ENCODE measurements at places on chromosomes 7 and 10. TPM values are rescaled to one million over a fixed set of nuclear protein-coding genes. Genes with fewer than 3 reads are reported as not detected.

- DNase-seq: no peak
Observed at GRCh38 chr7:151511946-151512345, 7.7 kb downstream of the RHEB start.

DNA sequence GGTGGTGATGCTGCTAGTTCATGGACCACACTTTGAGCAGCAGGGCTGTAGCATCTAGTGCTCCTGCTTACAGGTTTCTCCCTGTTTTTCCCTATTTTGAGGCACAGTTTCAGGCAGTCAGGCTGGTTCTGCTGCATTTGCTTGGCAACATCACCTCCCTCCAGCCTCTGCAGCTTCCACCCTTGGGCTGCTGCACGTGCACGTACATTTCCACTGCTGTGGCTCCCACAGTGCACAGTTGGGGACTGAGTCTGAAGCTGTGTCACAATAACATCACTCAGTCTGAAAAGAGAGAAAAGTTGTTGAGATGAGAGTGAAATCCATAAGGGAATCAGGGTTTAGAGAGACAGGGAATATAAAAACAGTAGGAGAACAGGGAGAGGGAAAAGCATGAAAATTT lies 230.7 kb upstream of the FZD1 start:
- DNase-seq: no peak

- no peak for DNase-seq
Observed at GRCh38 chr7:70030745-70031144, 432.5 kb downstream of the AUTS2 start.

RBAK gene
- 14.7 TPM for total RNA-seq

GATA3 gene
- total RNA-seq: 44.9 TPM

GRCh38 chr7:158818325-158819213 lies 10.7 kb downstream of the ESYT2 start:
- peak; percentile 87 for DNase-seq

- no peak for DNase-seq
Observed at GRCh38 chr7:135235841-135236240, 2.2 kb downstream of the STRA8 start.

DNA sequence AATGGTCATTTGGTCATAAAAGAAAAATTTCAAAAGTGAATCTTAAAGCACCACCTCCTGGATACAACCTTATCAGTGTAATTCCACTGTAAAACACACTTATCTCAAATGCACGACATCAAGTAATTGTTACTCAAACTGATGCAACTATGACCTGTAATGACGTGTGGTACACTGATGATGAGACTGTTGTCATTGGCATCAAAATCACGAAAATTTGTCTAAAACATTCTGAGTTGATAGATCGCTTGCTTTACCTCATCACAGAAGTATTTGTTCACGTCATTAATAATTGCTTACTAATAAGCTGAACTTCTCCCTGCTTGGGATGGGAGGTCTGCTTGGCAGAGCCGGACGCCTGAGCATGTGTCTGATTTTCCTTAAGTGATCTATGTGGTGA lies 221.8 kb upstream of the KLF6 start:
- no peak for DNase-seq

PRKAR2B gene
- total RNA-seq: 1.9 TPM

NEURL1 gene
- 1.1 TPM for total RNA-seq

DNA sequence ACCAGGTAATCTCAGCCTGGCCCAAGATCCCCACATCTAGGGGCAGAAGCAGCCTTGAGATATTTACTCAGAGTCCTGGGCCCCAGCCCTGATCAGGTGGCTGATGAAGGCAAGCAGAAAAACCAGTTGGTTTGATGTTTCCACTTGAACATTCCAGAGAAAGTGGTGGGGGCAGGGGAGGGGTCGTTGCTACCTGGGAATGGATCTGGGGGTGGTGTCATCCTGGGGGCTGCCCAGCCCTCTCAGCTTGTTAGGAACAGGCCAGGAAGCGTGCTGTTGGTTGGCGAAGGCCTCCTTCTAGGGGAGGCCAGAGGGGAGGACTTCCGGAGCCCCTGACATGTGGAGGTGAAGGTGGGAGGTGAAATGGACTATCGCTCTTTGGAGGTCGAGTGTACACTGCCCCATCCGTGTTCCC lies 3.7 kb upstream of the ABHD11 start:
- DNase-seq: no peak

STEAP2 gene
- total RNA-seq: not detected

DNA sequence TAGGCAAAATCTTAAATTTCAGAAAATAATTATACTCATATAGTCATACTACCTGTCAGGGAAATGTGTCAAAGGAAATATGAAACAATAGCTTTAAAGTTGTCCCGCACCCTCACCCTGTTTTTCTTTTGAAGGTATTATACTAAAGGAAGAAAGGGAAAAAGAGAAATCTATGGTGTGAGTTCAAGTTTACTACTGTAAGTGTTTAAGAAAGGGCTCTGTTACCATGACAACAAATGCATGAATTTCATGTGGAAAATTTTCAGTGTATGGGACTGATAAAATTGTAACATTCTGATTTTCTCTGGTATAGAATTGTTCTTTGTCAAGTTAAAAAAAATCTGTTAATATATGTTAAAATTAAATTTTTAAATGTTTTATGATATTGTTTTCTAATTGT lies 229.8 kb downstream of the ADK start:
- DNase-seq: no peak

ZNF777 gene
- 12.9 TPM for total RNA-seq

DNA sequence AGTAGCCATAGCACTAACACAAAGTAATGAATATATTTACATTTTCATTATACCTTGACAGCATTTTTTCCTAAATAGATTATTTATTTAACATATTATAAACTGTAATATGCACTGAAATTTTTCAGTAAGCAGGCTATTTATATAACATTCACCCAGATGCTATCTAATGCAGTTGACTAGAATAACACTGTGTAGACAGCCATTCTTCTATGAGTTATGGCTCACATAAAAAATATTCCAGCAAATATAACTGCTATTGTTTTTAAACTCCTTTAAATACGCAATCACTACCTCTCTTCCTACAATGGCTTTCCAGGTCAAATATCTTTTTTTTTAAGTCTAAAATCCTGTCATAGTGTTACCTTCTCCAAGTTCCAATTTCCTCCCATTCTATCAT lies 21.6 kb downstream of the TPK1 start:
- no peak for DNase-seq

DNA sequence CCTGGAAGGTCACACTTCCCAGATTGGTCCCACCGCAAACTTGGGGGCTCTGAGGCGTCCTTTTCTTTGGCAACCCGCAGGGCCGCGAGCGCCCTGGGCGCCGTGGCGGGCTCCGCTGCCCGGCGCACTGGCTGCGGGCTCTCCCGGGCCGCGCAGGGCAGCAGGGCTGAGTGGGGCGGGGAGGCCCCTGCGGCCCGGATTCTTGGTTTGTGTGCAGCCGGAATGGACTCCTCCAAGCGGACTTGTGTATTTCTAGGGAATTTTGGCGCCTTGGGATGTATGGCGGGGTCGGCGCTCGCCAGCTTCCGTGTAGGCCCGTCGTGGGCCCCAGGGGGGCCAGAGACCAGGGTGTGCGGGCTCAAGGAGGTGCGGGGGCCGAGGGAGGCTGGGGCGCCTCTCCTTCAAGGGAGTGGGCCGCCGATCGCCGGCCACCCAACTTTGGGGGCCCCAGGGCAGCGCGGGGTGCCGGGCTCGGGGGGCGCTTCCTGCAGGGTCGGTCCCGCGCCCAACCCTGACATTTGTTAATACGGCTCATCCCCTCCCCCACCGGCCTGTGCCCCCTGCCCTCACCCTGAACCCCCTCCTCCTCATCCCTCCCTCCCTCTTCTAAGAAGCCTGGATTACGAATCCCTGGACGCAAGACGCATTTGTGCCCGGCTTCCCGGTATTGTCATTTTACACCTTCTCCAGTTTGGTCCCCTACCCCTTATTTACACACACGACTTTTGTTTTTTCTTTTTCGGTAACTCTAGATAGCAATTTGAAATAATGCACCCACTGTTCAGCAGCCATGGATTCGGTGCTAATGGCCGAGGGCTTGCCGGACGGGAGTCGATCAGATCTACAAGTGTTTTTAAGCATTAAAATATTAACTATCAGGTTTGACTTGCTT lies 2.5 kb downstream of the TCF7L2 start:
- no peak for DNase-seq

DNA sequence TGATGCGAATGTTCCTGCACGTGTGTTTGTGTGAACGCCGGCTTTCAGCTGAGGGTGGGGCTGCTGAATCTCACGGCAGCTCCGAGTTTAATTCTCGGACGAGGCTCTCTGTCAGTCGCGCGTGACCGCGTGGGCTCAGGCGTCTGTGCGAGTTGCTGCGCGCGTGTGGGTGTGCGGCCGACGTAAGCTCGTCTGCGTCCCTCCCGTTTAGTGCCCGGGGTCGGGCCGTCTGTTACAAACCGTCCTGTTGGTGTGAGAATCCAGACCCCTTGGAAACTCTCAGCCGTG lies 41.6 kb upstream of the CFAP46 start:
- no peak for DNase-seq

Data from activated CD8-positive, alpha-beta T cell treated with anti-CD3 and anti-CD28 coated beads, Interleukin-2, amount 10 ng/mL, durations not matched to agents 7 days and 5 days (primary cell).